Stimulated activated CD4-positive, alpha-beta T cell treated with anti-CD3 and anti-CD28 coated beads, Interleukin-15, amount 100 ng/mL, for 24 hours (primary cell): ENCODE measurements at places on chromosomes 5 and 9.

GRCh38 chr5:15791859-15792258 lies 291.9 kb downstream of the FBXL7 start:
- DNase-seq = no peak

DNA sequence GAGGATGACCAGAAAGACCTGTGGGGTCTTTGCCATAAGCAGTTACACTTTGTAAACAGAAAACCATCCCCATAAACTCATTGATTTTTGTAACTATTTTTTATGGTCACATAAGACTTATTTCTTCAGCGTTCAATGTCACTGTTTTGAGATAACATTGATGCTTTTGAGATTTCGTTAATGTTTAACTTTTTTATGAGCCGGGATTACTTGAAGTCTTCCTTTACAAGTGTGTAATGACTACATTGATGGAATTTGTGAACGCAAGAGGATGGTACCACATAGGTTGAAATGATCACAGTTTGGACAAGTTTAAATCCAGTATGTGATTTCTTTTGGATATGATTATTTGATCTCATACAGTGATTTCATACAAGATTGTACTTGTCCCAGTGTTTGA lies 1.8 kb downstream of the SLC12A2 start:
- no peak for DNase-seq

DNA sequence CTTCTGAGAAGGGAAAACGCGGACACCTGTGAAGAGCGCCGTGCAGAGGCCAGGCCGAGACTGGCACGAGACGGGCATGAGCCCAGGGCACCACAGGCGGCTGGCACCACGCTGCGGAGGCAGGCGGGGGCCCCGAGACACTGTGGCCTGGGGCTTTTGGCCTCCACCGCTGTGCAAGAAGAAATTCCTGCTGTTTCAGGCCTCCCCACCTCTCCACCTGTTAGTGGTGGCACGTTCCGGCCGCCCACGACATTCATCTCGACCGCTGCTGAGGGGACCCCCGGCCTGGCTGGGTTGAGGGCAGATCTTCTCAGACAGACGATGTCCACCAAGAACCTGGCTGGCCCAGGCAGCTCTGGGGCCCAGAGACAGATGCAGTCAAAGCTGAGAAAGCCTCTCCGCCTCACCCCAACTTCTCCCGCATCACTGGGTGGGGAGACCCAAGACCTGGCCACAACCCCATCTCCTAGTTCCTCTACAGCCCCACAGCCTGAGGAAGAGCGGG lies 11.5 kb downstream of the NACC2 start:
- no peak for DNase-seq

DNA sequence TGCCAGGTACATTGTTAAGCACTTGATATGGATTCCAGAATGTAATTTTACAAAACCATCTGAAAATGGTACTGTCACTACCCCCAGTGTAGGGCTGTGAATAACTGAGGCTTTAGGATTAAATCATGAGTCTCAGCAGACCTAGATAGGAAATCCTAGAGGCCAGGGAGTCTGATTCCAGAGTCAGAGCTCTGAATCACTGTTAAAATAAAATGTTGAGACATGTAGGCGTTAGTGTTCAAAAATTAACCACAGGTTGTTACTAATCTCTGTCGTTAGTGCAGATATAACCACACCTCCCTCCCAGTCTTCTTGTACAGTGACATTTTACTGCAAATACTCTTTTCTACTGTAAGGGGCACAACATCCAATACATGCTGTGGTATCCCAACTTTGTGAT lies 1828.8 kb downstream of the MAT2B start:
- no peak for DNase-seq

DNA sequence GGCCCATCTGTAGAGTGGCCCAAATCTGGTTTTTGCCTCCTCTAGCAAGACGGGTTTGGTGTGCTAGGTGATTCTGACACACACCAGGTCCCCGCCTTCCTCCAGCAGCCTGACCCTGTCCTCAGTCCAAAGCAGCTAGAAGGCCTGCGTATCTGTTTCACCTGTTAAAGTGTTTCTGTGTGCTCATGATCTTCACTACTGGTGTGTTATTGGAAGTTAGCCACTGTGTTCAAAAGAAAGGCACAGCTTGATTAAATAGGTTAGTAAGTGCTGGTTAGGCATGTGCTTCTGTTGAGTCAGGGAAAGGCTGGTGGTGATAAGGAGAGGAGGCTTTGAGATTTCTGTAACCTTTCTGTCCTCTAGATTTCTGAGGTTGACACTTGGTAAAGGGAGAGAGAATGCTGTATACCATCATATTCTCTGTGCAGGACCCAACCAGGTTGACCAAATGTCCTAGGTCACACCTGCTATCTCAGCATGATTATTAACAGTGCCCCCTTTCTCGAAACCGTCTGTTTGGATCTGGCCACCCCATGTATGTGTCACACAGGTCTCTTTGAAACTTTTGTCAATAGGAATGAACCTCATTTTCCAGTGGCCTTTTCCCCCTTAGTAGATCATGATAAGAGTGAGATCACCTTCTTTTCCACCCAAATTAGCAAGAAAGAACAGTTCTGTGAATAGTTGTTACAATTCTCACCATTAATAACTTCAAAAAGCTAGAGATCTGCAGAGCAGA lies 58.8 kb downstream of the ARHGAP26 start:
- no peak for DNase-seq

DNA sequence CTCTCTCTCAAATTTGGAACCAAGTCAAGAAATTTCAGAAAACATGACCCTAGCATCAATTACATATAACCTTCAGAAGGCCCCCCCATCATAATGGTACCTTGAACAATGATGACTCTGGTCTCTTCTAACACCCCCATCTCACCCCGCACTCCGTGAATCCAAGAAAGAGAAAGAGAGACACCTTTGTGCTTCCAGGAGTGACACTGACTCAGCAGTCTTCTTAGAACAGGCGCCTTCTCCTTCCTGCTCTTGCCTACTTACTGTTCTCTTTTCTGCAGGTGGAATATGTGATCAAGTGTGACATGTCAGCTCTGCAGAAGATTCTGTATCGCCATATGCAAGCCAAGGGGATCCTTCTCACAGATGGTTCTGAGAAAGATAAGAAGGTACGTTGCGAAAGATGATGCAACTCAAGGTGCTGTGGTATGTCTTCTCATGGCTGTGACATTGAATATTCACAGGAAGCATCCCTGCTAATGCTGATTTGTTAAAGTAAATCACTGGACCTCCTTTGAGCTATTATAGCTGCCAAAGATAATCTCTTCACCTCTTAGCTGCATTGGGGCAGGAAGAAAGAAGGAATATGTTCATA lies 81.3 kb downstream of the SMARCA2 start:
- DNase-seq = no peak

DNA sequence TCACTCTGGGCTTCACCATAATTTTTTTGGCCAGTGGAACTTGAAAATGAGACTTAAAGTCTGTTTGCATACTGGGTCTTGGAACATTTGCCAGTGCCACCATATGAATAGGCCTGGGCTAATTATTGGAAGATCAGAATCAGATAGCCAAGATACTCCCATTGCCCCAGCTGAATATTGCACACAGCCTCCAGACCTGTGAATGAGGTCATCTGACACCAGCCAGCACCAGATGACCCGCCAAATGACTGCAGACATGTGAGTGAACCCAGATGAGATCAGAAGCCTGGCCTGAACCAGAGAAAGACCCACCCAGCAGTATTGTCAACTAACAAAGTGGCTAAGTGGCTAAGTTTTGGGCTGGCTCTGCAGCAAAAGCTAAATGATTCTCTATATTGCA lies 220.5 kb upstream of the MPDZ start:
- no peak for DNase-seq

DNA sequence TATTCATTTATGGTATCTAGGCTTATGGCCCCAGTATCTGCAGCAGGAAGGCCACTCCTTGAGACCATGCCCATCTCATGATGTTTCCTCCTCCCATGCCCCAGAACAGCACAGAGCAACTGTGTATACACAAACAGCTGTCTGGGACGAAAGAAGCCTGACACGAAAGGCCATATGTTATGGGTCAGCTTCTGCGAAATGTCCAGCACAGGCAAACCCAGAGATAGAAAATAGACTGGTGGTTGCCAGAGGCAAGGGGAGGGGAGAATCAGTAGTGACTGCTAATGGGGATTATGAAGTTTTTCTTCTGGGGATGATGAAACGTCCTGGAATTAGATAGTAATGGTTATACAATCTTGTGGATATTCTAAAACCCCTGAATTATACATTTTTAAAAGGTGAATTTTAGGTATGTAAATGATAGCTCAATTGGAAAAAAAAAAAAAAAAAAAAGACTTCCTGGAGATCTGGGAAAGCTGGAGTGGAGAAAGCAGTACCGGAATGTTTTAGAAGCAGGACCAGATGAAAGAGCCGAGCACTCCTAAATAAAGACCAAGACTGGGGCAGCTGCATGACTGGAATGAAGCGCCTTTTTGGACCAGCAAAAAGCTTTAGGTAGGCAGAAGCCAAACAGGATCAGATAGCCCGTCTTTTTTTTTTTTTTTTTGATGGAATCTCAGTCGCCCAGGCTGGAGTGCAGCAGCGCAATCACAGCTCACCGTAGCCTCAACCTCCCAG lies 29.2 kb downstream of the PCDHGC5 start:
- no peak for DNase-seq

GRCh38 chr9:112629671-112630485 lies 88.0 kb downstream of the INIP start:
- DNase-seq = no peak

DNA sequence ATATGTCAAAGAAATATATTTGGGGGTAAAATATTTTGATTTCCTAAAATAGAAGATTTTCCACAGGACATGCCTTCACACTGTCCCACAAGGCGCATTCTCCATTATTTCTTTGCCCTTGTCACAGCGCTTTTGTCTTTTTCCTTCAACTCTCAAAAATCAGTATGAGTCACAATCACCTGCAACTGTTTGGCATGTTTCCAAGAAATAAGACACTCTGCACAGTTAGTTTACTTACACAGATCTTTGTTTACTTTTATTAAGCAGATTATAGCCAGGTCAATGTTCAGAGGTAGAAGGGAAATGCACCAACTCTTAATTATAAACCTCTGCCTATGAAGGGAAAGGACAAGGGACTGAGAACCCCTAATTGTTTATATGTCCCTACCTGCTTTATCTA lies 9.5 kb downstream of the CEMIP2 start:
- DNase-seq = no peak

DNA sequence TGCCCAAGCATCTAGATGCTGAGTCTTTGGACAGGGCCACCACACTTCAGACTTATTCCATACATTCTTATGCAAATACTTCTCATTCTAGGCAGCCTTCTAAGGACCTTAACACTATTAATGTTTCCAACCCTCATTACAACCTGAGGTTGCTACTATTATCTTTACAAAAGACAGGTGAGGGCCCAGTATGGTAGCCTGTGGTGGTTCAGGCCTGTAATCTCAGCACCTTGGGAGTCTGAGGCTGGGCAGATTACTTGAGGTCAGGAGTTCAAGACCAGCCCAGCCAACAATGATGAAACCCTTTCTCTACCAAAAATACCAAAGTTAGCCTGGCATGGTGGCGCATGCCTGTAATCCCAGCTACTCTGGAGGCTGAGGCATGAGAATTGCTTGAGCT lies 16.2 kb downstream of the ZFP62 start:
- DNase-seq = no peak

- peak; percentile 38 for DNase-seq
Measured at GRCh38 chr5:137665678-137666460, 70.0 kb downstream of the KLHL3 start.

DNA sequence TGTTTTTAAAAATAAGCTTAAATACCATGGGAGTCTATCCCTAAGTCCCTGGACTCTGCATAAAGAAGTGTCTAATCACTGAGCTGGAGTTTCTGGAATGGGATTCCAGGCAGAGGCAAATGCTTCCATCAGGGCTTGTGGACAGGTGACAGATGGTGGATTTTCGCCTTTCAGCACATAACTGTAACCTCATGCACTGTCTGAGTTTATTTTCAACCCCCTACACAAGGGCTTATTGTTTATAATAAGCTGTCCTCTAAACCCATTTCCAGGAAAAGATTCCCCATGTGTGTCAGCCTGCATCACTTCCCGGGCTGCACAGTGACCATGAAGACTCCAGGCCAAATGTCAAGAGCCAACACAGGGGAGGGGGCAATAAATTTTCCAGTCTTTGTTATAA lies 264.0 kb downstream of the PIK3R1 start:
- no peak for DNase-seq

DNA sequence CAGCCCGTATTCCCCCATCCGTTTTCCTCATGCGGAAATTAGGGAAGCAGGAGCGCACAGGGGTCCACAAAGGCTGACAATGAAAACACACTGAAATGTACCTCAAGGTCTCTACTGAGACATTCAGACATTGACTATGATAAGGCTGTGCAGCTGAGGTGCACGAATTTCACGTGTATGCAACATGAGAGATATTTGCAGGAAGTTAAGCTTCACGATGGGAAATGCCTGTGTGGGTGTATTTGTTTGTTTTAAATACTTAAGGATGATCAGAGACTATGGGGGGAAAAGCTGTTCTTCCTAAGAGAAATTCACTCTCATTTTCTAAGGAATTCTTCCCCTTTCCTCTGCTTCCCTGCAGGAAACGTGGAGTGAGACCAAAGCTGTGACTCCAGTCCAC lies 2.6 kb upstream of the SPATA31E1 start:
- no peak for DNase-seq

- DNase-seq = no peak
Measured at GRCh38 chr5:116522356-116523136, 52.1 kb downstream of the SEMA6A start.

DNA sequence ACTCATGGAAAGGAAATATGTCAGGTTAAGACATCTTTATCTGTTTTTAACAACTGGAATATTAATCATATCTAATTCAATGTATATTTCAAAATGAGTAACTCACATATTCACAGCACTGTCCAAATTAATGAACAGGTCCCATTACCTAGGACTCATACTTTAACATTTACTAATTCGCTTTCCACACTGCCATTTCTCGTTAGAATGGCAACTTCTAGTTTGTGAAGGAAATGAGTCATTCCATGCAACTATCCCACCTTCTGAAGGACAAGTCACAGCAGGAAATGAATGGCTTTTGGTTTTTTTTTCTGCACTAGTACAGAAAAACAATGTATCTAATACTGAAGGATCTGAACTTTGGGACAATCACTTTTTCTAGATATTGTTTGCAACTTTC lies 24.6 kb upstream of the IFNK start:
- no peak for DNase-seq

- no peak for DNase-seq
Measured at GRCh38 chr5:83577036-83577636, 105.6 kb downstream of the VCAN start.

- no peak for DNase-seq
Measured at GRCh38 chr9:93012963-93013855, 45.3 kb upstream of the SUSD3 start.
